Bronchial smooth muscle cell (primary cell): ENCODE measurements at places on chromosomes 16 and 17. TPM values are rescaled to one million over a fixed set of nuclear protein-coding genes. Genes with fewer than 3 reads are reported as not detected.

The CCL5 gene
- total RNA-seq, result not detected in 2 replicates

The NR1D1 gene
- 1.9 and 2.2 TPM in 2 replicates for total RNA-seq

The CLUH gene
- total RNA-seq, result 24.8 and 26.2 TPM in 2 replicates

The KRTAP1-1 gene
- total RNA-seq, result not detected in 2 replicates

The SOCS1 gene
- 6.0 and 9.8 TPM in 2 replicates for total RNA-seq

The NTN3 gene
- 1.2 and 1.4 TPM in 2 replicates for total RNA-seq

The TTC19 gene
- total RNA-seq, result 19.1 and 23.6 TPM in 2 replicates

The LRRC36 gene
- 0.32 TPM in 1 of 2 replicates, not detected in the other for total RNA-seq

The SOST gene
- total RNA-seq, result 0.09 TPM in 1 of 2 replicates, not detected in the other

The BCL6B gene
- total RNA-seq, result under 0.01 and 0.16 TPM in 2 replicates

The ALOXE3 gene
- under 0.01 TPM in 1 of 2 replicates, not detected in the other for total RNA-seq

The PRAC1 gene
- not detected in 2 replicates for total RNA-seq

The MYH1 gene
- not detected in 2 replicates for total RNA-seq

The KRTAP4-3 gene
- total RNA-seq, result not detected in 2 replicates

The RAB26 gene
- 3.2 and 5.5 TPM in 2 replicates for total RNA-seq

The KCTD19 gene
- not detected in 2 replicates for total RNA-seq

The MPV17L gene
- total RNA-seq, result 0.09 and 0.47 TPM in 2 replicates

The WFDC1 gene
- 0.17 and 0.47 TPM in 2 replicates for total RNA-seq

The NXN gene
- 21.3 and 33.1 TPM in 2 replicates for total RNA-seq

The HBA2 gene
- not detected in 2 replicates for total RNA-seq

The KATNB1 gene
- total RNA-seq, result 15.1 and 18.7 TPM in 2 replicates

The SPN gene
- total RNA-seq, result under 0.01 TPM in 1 of 2 replicates, not detected in the other

The KCNH4 gene
- total RNA-seq, result not detected in 2 replicates
